Adrenal gland (tissue), 19 donors: ENCODE measurements at places on chromosomes 12 and 14. TPM values are rescaled to one million over a fixed set of nuclear protein-coding genes. Genes with fewer than 3 reads are reported as not detected.

HAL gene
- total RNA-seq: 0.15 TPM

PCK2 gene
- 21.7 TPM for total RNA-seq

- peak; percentile 76 for DNase-seq
- no peaks in the 10 kb centered on the region for H3K27me3 ChIP-seq
- no peaks in the 10 kb centered on the region for H3K36me3 ChIP-seq
- H3K4me1 ChIP-seq: peaks cover 42% of the 10 kb centered on the region
- peak overlapping the region; percentile 99 for H3K27ac ChIP-seq
Observed at GRCh38 chr12:48198672-48198971, 4.5 kb downstream of the OR10AD1 start.

DNA sequence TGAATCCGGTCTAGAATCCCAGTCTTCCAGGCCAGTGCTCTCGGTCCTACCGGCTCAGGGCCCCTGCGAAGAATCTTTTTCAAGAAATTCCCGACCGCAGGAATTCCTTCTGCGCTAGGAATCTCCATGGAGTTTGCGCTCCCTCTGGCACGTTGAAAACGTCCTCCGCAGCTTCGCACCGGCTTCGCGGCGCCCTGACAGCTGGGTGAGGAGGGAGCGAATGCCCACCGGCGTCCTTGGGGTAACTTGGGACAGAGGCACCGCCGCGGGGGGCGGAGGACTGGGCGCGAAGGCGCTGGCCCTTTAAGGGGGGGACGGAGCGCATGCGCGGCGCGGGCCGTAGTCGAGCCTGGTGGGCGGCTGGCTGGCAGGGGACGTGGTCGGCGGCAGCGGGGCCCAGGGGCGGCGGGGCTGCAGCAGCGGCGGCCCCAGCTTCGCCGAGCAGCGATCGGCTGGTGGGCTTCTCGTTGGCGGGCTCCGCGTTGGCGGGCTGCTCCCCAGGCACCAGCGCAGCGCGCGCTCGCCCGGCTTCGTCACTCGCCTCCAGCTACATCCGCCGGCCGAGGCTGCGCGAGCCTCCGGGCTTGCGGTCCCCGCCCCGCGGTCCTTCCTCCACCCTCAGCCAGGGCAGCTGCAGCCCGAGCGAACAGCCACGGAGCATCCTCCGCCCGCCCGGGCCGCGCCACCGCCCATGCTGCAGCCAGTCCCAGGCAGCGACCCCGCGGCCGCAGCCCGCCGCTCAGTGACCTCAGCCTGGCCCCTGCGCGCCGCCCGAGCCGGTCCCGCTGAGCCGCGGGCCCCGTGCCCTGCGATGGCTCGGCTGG, at the start of gene VASH1:
Gene VASH1 (plus strand): TSS at position 333 of the 824 bp plus-strand sequence. CDS start 1,354 bp downstream, outside the sequence.
- no peaks in the 10 kb centered on the region for H3K27me3 ChIP-seq
- H3K27ac ChIP-seq: peak within 1 kb of the TSS; percentile 74
- no peaks in the 10 kb centered on the region for H3K36me3 ChIP-seq
- peak within 1 kb of the TSS; percentile 98 for H3K4me3 ChIP-seq

GRCh38 chr12:124032265-124032886, 59.4 kb downstream of the ZNF664 start:
- H3K27me3 ChIP-seq: no peaks in the 10 kb centered on the region
- H3K4me1 ChIP-seq: no peaks in the 10 kb centered on the region
- DNase-seq: peak; percentile 72
- no peak overlapping the region for H3K4me3 ChIP-seq

DNA sequence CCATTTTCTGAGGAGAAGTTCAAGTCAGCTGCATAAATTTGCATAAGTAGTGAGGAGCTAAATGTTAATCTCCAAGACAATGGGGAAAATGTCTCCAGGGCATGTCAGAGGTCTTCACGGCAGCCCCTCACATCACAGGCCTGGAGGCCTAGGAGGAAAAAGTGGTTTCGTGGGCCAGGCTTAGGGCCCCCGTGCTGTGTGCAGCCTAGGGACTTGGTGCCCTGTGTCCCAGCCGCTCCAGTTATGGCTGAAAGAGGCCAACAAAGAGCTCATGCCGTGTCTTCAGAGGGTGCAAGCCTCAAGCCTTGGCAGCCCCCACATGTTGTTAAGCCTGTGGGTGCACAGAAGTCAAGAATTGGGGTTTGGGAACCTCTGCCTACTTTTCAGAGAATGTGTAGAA, 41.9 kb upstream of the RD3L start:
- no peaks in the 10 kb centered on the region for H3K4me1 ChIP-seq
- H3K4me3 ChIP-seq: no peak overlapping the region
- H3K27ac ChIP-seq: no peak overlapping the region
- DNase-seq: no peak
- H3K27me3 ChIP-seq: no peaks in the 10 kb centered on the region
- no peaks in the 10 kb centered on the region for H3K36me3 ChIP-seq

DNA sequence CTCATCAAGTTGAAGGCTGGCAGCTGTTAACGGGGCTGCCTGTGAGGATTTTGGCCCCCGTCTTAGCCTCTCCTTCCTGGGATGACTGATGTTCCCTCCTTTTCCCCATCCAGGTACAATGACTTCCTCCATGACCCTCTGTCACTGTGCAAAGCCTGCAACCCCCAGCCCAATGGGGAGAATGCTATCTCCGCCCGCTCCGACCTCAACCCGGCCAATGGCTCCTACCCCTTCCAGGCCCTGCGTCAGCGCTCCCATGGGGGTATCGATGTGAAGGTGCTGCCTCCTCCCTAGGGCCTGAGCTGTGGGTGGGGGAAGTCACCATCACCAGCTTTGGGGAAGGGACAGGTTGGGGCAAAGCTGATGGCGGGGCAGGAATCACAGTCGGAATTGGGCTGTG, 16.1 kb downstream of the SDS start:
- H3K27ac ChIP-seq: no peak overlapping the region
- H3K27me3 ChIP-seq: no peaks in the 10 kb centered on the region
- no peak overlapping the region for H3K4me3 ChIP-seq
- DNase-seq: no peak
- no peaks in the 10 kb centered on the region for H3K36me3 ChIP-seq
- H3K4me1 ChIP-seq: no peaks in the 10 kb centered on the region
